ENCODE measurements at places on chromosomes 12 and 14.

DNA sequence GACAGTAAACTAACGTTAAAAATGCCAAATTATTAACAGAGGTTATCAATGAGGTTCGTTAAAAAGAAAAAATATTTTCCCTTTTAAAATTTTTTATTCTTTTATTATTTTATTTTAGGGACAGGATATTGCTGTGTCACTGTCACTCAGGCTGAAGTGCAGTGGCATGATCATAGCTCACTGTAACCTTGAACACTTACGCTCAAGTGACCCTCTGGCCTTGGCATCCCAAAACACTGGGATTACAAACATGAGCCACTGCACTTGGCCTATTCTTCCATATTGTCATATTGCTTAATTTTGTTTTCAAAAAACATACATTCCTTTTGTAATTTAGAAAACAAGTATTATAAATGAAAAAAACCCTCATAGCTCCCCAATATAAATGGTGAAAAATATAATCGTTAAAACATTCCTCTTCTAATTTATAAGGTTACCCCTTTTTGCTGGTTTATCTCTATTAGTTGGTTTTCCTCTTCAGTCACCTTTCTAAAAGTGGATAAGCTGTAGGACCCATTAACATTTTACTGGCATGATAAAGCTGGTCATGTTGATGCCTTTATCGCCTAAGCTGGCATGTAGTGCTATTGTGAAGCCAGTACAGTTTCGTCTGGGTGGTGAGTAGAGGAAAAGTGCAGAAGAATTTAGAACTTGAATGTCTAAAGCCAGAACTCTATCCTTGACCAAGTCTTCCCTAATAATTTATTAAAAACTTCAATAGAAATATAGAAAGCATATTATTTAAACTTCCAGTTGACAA, 27.6 kb downstream of the PDE3A start:
- H3K4me1 ChIP-seq = no peaks in the 10 kb centered on the region
- H3K27me3 ChIP-seq = no peaks in the 10 kb centered on the region
- ATAC-seq = no peak
- H3K27ac ChIP-seq = no peak overlapping the region
- H3K4me3 ChIP-seq = no peak overlapping the region

DNA sequence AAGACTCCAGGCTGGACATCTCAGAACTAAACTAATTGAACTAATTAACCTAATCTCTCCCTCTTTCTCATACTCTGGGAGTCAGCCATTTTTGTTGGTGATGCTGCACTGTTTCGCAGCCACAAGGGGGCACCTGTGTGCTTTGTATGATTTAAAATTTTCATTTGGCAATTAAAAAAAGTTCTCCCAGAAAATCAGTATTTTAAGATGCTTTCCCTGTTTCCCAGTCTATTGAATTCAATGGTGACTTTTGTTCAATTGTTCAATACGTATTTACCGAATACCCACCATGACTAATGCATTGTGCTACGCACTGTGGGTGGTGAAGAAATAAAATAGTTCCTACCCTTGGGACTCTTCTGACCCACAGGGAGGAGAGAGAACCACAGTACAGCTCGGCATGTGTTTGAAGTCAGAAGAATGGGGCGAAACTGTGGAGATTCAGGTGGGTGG, 63.7 kb downstream of the ZNF664 start:
- no peak overlapping the region for H3K4me3 ChIP-seq
- no peaks in the 10 kb centered on the region for H3K36me3 ChIP-seq
- peaks cover 5% of the 10 kb centered on the region for H3K4me1 ChIP-seq
- H3K27ac ChIP-seq = no peak overlapping the region

DNA sequence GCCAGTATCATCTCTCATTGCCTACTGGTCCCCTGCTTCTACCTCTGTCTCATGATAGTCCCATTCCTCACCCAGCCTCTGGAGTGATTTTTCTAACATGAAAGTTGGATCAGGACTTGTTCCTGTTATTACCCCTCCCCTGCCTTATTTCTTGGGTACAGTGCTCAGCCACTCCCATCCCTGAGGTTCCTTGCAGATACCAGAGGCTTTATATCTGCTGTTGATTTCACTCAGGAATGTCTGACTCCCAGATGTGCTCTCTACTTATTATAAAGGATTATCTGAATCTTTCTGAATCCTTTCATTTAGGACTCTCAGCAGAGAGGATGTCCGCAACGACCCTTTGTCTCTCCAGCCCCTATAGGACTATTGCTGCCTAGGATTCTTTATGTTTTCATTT, 111.2 kb downstream of the LRRK2 start:
- no peaks in the 10 kb centered on the region for H3K27me3 ChIP-seq
- no peak for ATAC-seq
- H3K36me3 ChIP-seq = peaks cover 60% of the 10 kb centered on the region
- H3K4me3 ChIP-seq = no peak overlapping the region
- H3K27ac ChIP-seq = no peak overlapping the region
- no peaks in the 10 kb centered on the region for H3K4me1 ChIP-seq

DNA sequence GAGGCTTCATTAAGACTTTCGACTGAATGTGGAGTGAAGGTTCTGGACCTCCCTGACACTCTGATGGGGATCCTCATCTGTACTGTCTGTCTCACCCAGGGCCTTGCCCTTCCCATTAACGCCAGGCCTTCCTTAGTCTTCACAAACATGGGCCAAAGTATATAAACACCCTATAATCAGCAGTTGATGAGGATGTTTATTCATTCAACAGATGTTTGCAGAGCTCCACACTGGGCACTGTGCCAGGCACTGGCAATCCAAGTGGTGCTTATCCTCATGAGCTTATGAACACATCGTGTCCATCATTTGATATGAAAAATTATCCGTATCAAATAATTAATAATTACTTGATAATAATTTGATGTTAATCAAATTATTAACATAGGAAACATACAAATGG, 454.4 kb downstream of the FUT8 start:
- H3K4me3 ChIP-seq = no peak overlapping the region
- no peaks in the 10 kb centered on the region for H3K4me1 ChIP-seq
- ATAC-seq = no peak
- no peak overlapping the region for H3K27ac ChIP-seq
